ENCODE measurements at places on chromosomes 1 and 21. TPM values are rescaled to one million over a fixed set of nuclear protein-coding genes. Genes with fewer than 3 reads are reported as not detected.

The SHC1 gene
- 69.5 TPM for total RNA-seq

The GON4L gene
- total RNA-seq, result 22.4 TPM

DNA sequence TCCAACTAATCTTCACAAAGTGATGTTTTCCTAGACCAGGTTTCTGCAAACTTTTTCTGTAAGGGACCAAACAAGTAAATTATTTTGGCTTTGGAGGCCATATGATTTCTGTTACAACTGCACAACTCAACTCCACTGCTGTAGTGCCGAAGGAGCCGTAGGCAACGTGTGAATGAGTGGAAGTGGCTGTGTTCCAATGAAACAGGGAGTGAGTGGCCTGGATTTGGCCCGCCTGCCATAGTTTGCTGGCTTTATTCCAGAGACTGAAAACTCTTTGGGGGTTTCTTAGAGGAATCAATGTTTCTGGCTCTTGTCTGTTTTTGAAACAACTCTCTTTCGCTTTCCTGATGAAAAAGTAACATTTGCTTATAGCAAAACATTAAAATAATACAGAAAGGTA lies 12.6 kb upstream of the ACTL8 start:
- no peaks in the 10 kb centered on the region for H3K36me3 ChIP-seq
- H3K4me1 ChIP-seq, result peaks cover 7% of the 10 kb centered on the region
- no peak overlapping the region for H3K27ac ChIP-seq
- H3K4me3 ChIP-seq, result no peak overlapping the region
- no peak for DNase-seq

- no peaks in the 10 kb centered on the region for H3K4me1 ChIP-seq
- H3K27ac ChIP-seq, result no peak within 1 kb of the TSS
- H3K36me3 ChIP-seq, result no peaks in the 10 kb centered on the region
- no peak within 1 kb of the TSS for H3K4me3 ChIP-seq
- DNase-seq, result peak; percentile 74
- H3K27me3 ChIP-seq, result no peaks in the 10 kb centered on the region
Observed at GRCh38 chr1:206864939-206865671, at the start of gene IL20. TSS of gene IL20 (plus strand) at chr1:206865623. CDS start at chr1:206865853, 230 bp downstream.

DNA sequence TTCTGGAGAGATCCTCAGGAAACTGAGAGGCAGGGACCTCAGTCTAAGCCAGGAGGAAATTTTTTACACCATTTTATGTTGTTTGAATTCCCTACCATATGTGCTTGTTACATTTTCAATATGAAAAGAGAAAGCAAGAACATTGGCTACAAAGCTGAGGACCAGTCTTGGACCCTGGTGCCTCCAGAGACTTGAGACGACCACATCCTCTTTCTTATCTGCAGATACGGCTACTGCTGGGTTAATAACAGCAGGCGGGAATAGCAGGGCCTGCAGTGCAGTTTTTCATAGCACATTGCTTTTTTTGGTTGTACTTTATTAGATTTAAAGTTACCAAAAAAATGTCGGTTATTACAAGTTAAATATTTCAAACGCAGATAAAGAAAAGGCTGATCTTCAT lies 3.9 kb downstream of the KDM4A start:
- no peak overlapping the region for H3K27ac ChIP-seq
- no peaks in the 10 kb centered on the region for H3K27me3 ChIP-seq
- no peak for DNase-seq
- no peak overlapping the region for H3K4me3 ChIP-seq

DNA sequence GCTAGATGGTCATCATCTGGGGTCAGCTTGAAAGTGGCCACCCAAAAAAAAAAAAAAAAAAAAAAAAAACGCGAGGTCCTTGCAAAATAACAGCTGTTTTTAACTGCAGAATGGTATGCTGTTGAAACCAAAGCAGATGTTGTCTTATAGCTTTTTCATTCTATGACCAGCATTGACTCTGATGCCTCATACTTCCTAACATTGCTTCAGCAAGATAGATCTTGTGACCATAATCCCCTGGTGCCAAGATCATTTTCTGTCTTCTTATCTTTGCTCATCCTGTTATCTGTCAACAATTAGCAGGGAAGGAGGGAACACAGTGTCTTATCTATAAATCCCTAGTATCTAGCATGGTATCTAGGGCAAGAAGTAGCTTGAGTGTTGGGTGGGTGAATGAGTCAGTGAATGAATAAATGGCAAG lies 181.5 kb downstream of the PLPP3 start:
- H3K4me1 ChIP-seq, result no peaks in the 10 kb centered on the region
- H3K36me3 ChIP-seq, result no peaks in the 10 kb centered on the region
- H3K27me3 ChIP-seq, result no peaks in the 10 kb centered on the region

- DNase-seq, result no peak
- no peak overlapping the region for H3K27ac ChIP-seq
- no peak overlapping the region for H3K4me3 ChIP-seq
- no peaks in the 10 kb centered on the region for H3K36me3 ChIP-seq
Observed at GRCh38 chr1:194734970-194735369, 1548.6 kb upstream of the B3GALT2 start.
